ENCODE measurements at places on chromosomes 5 and 9. TPM values are rescaled to one million over a fixed set of nuclear protein-coding genes. Genes with fewer than 3 reads are reported as not detected.

- no peak for DNase-seq
Observed at GRCh38 chr5:132901036-132901435, 27.6 kb downstream of the LEAP2 start.

GRCh38 chr5:1322036-1322900 lies 22.6 kb downstream of the CLPTM1L start:
- no peak for DNase-seq

DNA sequence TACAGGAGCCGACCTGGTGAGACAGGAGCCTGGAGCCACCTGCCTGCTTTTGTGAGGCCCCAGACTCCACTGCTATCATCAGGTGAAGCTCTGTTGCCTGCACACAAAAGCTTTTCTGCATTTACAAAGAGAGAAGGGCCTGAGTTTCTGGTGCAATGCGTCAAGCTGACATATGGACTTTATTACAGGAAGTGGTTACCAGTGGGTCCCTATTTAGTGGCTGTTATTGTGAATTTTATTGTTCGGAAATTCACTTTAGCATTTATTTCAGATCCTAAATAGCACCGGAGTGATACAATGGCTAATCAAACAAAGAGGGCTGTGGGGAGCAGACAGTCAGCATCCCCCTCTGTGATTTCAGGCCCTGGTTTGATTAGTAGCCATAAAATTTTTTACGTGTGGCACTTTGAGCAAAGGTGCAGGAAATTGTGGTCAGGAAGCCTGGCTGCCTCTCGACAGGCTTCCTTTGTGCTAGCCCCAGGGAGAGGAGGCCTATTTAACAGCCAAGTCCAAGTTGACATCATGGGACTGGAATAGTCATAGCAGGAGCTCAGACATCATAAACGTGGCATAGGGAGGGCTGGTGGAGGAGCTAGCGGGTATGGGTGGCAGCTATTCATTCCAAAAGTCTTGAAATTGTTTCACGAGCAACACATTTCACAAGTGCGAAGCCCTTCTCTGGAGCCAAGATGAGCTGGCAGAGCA lies 8.4 kb downstream of the TGFBI start:
- DNase-seq = no peak

- no peak for DNase-seq
Observed at GRCh38 chr5:128477944-128478343, 60.1 kb downstream of the FBN2 start.

ZNF608 gene
- 18.2 TPM for total RNA-seq

FAM221B gene
- total RNA-seq = not detected

EFCAB9 gene
- not detected for total RNA-seq

DNA sequence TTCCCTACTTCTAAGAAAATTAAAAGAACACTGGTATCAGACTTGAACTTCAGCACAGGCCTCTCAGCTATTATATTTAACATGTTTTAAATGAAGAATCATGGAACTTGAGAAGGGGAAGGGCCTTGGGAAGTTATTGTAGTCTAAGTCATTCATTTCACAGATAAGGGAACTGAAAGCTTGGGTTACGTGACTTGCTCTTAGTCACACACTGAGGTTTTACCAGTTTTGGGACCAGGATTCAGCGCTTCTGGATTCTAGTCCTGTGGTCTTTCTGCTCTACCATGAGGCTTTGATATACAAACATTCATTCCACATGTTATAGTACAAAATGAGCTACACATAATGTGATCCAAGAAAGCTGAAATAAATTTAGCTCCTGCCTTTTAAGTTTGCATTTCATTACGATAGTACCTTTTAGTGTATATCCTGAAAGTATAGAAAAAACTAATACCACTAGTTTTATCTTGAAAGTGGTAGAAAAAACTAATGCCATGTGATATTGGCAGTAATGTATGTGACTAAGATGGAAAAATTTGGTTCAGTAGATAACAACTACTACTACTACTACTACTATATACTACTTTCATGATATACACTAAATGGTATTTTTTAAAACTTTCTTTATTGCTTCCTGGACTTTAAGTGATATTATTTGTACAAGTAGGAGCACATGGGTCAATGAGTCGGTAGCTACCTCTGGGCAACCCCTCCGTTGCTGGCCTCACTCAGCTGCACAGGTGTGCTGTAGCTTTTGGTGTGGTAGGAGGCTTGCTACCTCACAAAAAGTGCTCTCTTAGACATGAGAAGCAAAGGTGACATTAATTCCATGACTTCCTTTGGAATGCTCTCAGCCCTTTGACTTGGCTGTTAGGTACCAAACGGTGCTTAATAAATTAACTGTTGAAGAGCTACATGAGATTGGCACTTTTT lies 40.7 kb downstream of the F2RL2 start:
- no peak for DNase-seq

GALNT12 gene
- total RNA-seq = 0.64 TPM

OSMR gene
- 9.9 TPM for total RNA-seq

CAST gene
- total RNA-seq = 523 TPM

DNA sequence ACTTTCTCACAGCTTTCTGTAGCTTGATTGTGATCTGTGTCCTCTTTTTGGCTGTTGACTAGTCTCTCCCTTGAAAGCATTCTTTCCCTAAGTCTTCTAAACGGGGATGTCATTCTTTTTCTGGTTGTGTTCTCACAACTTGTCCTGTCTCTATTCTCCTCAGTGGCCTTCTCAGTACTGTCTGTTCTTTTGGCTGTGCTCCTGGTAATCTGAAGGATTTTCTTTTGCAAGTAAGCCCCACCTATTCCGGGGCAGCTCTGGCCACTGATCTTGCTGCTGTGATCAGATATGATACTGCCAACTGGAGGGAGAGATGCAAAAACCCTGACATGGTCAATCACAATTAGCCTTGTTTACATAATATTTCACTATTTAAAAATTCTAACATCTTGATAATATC lies 172.2 kb downstream of the CDC42SE2 start:
- no peak for DNase-seq

TXNDC8 gene
- not detected for total RNA-seq

GRCh38 chr5:89173528-89173927 lies 290.5 kb upstream of the MEF2C start:
- no peak for DNase-seq

- DNase-seq = peak; percentile 84
Observed at GRCh38 chr5:150180241-150181026, 9.4 kb upstream of the SLC6A7 start.
